Astrocyte of the spinal cord (primary cell): ENCODE measurements at places on chromosomes 2 and 18.

DNA sequence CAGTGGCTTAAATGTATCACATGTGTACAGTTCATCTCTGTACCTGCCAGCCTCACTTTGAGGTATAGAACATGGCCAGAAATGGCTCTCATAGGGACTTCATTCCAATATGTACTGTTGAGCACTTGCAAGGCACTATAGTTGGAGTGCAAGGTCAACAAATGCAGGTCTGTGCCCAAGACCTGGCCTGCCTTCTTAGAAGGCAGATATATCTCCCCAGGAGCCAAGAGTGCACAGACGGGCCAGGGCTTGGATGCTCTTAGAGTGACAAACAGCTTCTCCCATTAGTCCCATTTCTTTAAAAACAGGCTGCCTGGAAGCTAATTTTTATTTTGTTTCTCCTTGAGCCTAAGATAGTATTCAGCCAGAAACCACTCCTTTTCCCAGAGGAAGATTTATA is 7.3 kb downstream of the TEX261 start:
- no peak for DNase-seq

- no peak for DNase-seq
Observed at GRCh38 chr18:48817021-48817461, 133.7 kb downstream of the SMAD7 start.

DNA sequence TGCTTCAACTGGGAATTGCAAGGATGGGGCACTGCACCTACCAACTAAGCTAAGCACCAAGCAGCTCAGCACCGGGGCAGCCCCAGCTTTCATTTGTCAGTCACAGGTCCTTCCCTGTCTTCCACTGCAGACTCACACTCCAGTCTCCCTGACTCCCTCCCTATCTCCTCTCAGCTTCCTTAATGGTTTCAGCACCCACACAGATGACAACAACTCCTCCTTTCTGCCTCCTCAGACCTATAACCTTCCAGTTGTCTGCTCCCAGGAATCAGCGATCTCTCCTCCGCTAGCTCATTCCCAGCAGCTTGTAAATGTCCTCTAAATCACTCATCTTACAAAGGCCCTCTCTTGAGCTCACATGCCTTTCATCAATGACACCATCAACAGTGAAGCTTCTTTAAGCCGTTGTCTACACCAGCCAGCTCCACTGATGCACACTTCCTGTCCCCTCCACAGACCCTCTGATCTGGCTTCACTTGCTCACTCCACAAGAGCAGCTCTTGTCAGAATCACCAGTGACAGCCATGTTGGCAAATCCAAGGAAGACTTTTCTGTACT is 32.1 kb downstream of the CLASP1 start:
- DNase-seq = no peak

- DNase-seq = no peak
Observed at GRCh38 chr18:6266212-6266611, 148.5 kb downstream of the L3MBTL4 start.

- DNase-seq = no peak
Observed at GRCh38 chr2:57376985-57377384, 669.6 kb upstream of the VRK2 start.

- DNase-seq = no peak
Observed at GRCh38 chr2:39215545-39215944, 28.2 kb downstream of the CDKL4 start.

DNA sequence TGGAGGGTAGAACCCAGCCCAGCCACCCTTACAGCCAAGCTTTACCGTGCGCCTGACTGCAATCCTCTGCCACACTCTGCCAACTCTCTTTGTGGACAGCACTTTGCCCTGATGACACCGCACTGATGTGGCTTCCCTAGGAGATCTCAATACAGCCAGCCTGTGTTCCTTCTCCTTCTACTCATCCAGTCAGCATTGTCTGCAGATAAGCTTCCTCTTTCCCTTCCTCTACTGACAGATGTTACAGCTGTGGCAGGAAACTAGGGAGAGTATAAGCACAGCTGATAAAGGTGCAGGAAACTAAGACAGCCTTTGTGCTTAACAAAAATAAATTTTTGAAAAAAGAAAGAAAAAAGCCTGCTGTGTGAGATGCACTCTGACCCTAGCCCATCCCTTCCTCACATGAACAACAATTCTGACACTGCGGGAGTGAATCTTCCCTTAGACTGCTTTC is 25.0 kb downstream of the CEP68 start:
- DNase-seq = no peak

DNA sequence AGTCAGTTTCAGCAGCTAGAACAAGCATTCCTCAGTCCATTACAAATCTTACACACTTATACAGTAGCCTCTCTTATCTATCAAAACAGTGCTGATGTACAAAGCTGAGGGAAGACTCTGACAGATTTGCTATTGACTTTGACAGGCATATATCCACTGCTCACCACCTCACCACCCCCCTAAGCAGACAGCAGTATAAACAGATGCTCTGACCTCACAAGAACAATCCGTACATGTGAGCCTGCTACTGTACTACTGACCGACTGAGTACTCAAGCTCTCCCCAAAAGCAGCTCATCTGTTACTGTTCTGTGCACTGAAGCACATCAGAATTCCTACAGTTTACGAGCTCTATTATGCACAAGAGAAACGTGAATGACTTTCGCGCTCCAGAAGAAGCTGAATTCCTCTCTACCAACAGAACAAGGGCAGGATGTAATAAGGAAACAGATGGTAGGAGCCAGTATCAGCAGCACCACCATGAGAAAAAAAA is 95.6 kb upstream of the PDE1A start:
- DNase-seq = peak; percentile 61

- peak; percentile 69 for DNase-seq
Observed at GRCh38 chr2:200905618-200906296, 16.6 kb downstream of the NIF3L1 start.

- DNase-seq = peak; percentile 87
Observed at GRCh38 chr2:176997074-176997791, 215.4 kb upstream of the HNRNPA3 start.

GRCh38 chr18:49002045-49002444 is 51.3 kb upstream of the SMAD7 start:
- no peak for DNase-seq

GRCh38 chr2:110773401-110773921 is 41.1 kb downstream of the ACOXL start:
- no peak for DNase-seq

DNA sequence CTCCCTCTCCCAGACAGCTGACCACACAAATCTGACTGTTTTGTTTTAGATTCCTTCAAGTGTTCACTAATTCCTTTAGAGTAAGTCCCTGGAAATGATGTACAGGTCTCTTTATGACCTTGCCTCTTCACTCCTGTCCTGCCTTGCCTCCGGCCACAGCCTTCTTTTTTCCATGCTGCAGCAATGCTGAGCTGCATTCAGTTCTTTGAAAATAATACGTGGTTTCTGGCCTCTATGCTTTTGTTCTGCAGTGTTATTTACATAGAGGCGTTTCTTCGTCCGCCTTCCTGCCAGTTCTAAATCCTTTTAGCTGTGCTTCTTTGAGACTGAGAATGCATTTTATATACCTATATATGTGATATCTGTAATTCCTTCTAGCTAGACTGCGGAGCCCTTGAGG is 87.2 kb downstream of the PPP1R1C start:
- no peak for DNase-seq

DNA sequence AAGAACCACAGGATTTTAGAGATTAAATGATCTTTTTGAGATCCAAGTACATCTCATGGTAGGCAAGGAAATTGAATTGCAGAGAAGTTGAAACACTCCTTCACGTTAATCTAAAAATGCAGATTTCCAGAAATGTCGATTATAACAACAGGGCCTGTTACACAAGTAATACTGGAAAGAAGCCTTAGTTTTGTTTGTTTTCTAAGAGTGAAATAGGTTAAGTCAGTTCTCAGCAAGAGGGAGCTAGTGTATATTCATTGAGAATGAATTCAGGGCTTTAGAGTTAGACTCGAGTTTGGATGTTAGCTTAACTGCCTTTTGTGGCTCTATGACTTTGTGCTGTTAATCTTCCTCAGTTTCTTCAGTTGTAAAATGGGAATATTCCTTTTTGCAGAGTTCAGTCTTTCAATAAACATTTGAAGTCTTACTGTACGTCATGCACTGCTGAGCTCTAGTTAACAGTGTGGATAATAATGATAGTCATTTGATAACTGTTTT is 926 bp downstream of the NDUFV2 start:
- DNase-seq = peak; percentile 56

DNA sequence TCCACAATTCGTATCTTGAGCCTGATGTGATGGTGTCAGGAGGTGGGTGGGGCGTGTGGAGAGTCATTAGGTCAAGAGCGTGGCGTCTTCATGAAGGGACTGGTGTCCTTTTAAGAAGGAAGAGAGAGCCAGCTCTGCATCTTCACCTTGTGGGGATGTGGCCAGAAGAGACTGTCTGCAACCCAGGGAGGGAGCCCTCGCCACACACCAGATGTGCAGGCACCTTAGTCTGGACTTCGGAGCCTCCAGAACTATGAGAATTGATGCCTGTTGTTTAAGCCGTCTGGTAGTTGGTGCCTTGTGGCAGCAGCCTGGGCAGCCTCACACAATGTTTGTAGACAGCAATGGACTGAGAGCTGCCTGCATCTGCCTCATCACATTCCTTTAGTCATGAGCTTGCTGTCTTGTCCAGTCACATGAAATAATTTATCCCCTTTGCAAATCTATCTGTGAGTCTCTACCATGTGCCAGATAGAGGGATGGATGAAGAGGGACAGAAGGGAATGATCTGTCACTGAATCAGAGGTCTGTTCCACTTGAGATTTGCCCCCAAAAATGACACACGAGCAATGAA is 61.0 kb downstream of the MYT1L start:
- no peak for DNase-seq

DNA sequence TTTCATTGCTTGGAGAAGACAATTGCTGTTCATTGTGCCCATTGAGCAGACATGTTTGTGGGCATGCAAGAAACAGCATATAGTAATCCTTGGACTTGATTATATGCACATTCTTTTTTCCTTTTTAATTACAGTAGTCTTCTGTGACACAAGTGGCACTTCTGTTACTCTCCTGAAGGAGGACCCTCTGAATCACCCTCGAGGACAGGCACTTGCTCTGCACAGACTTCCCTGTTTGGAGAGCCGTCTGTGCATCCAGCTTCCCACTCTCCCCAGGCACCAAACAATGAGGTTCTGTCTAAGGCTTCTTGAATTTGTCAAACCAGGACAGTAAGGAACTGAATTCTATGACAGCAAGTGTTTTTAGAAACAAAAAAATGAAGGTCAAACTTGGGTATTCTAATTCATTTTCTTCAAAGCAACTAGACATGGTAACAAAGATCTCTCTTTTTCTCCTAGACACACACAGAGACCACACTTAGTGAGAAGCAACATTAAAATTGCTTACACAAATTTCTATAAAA is 844.6 kb upstream of the ID2 start:
- no peak for DNase-seq

DNA sequence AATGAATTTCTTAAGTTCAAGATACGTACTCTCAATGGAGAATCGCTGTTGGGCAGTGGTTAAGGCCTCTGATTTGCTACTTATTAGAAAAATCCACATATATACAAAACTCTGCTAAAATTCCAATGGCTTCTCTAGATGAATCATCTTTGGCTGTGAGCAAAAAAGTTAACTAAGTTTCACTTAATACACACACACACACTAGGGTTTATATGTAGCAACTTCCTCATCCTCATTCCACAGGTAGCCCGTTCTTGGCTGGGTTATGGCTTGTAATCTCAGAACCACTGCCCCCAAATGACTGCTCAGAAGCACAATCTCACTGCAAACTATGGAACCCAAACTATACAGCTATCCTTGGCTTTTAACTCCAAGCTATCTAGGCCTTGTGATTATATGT is 99.7 kb downstream of the SMAD2 start:
- DNase-seq = no peak

- DNase-seq = no peak
Observed at GRCh38 chr2:85804583-85804982, 50.8 kb downstream of the ATOH8 start.

- DNase-seq = peak; percentile 84
Observed at GRCh38 chr2:189261431-189261841, 81.9 kb upstream of the COL5A2 start.

DNA sequence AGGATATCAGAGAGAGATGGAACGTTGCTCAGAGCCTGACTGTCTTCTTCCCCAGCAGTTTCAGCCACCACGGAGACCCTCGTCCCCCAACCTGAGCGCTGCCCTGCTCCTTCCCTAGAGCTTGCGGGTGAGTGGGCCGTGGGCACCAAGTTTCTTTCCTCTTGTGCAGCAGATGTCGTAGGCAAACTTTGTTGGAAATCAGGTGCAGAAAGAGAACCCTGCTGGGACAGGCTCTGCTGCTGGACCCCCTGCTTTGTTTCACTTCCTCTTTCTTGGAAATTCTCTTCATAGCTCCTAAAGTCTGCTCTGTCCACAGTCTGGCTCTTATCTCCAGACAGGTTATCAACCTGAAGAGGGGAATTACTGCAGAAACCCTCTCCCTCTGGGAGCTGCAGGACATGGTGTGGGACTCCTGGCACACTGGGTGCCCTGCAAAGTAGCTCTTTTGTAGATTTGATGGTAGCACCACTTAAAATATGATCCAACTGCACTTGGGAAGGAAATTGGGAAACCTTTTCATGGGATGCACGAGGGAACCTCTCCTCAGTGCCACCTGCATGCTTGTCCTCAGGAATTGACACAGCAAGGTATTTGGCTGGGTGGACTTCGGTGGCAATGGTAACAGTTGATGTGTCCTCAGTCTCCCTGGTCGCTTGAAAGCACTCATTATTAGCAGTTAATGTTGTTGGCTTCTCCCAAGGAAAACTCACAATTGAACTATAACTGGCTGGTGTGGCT is 92.2 kb downstream of the ALPK2 start:
- no peak for DNase-seq

- DNase-seq = no peak
Observed at GRCh38 chr2:177882501-177882900, 190.1 kb downstream of the PDE11A start.

DNA sequence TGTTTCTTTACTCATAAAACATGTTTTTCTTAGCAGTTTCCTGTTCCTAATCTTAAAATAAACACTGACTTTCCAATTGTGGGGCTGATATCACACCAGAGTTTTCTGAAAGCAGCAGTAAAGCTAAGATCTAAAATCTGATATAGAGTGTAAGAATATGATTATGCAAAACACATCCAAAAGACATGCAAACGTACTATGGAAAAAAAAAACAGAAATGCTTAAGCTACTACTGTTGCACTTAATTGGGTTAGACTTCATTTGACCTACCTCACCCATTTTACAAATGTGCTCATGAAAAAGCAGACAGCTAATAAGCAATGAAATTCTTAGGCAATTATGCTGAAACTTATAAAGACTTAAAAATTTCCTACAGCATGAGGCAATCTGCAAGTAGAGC is 10.5 kb downstream of the CYTIP start:
- DNase-seq = no peak

DNA sequence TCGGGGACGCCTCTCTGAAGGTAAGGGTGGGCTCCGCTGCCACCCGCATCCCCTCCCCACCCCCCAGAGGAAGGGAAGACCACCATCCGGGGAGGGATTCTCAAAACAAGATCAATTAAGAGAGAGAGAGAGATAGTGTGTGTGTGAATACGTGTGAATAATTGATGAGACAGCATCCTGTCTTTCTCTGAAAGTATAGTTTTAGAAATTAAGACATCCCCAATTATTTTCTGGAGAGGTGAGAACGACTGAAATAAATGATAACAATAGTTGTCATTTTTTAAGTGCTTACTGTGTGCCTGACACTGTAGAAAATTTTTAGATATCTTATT is 751 bp downstream of the IL18R1 start:
- DNase-seq = no peak

- no peak for DNase-seq
Observed at GRCh38 chr2:136051001-136051724, 65.7 kb upstream of the DARS1 start.
